Activated CD8-positive, alpha-beta memory T cell treated with anti-CD3 and anti-CD28 coated beads, Interleukin-2, amount 50 U/mL, for 4 hours (primary cell): ENCODE measurements at places on chromosomes 4 and X.
A peak's percentile ranks its signal among the peaks of the same experiment; 100 is the strongest.

DNA sequence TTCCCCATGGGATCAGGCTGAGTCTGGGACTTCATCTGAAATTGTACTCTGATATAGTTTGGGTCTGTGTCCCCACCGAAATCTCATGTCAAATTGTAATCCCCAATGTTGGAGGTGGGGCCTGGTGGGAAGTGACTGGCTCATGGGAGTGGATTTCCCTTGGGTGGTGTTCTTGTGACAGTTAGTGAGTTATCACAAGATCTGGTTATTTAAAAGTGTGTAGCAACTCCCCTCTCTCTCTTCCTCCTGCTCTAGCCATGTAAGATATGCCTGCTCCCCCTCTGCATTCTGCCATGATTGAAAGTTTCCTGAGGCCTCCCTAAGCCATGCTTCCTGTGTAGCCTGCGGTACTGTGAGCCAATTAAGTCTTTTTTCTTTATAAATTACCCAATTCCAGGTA, 61.0 kb downstream of the RASGEF1B start:
- no peak for DNase-seq

- DNase-seq, result no peak
These were observed 646.5 kb upstream of the ACTRT1 start for GRCh38 chrX:128698573-128699181.

GRCh38 chr4:110109455-110109854, 89.0 kb downstream of the ELOVL6 start:
- no peak for DNase-seq

DNA sequence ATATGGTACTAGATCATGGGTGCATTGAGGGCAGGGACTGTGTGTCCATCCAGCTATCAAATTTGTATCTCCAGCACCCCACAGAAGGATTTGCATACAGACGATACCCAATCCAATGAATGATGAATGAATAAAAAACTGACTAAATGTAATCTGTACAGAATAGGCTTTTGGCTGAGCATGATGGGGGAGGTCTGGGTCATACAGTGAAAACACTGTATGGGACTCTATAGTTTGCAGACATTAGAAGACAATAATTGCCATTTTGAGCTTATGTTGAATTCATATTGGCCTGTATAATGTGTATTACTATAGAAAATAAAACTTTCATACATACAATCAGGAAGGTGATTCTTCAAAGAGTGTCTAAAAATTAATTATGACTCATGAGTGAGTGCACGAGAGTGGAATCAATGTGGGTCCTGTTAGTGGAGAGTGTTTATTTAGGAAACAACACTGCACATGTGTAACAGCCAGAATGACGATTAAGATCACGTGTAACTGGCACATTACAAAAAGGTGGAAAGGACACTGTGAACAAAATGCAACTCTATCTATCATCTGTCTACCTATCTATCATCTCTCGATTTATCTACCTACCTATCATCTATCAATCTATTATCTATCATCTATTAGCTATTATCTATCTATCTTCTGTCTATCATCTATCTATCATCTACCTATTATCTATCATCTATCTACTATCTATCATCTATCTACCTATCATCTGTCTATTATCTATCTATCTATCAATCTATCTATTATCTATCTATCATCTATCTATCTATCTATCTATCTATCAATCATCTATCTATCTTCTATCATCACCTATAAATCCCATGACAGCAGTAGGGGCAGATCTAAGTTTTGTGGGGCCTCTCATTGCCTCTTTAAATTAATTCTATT, 201.3 kb downstream of the PTTG2 start:
- DNase-seq, result no peak

DNA sequence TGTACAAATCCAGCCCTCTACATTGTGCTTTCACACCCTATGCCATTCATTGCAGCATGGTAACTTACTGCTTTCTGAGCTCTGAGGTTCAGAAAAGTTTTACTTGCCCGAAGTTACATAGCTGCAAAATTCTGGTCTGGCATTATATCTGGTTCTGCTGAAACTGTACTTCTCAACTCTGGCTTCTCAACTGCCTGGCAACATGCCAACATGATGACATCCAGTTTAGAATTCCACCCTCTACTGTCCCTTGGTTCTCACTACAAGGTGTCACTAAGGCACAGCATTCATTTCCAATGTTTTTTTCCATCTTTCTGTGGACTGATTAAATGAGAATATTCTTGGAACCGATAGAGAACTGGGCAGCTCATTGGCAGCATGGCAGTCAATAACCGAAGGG, 242.9 kb upstream of the PRPS2 start:
- DNase-seq, result no peak

GRCh38 chr4:184534511-184535391, 60.4 kb upstream of the IRF2 start:
- no peak for DNase-seq

DNA sequence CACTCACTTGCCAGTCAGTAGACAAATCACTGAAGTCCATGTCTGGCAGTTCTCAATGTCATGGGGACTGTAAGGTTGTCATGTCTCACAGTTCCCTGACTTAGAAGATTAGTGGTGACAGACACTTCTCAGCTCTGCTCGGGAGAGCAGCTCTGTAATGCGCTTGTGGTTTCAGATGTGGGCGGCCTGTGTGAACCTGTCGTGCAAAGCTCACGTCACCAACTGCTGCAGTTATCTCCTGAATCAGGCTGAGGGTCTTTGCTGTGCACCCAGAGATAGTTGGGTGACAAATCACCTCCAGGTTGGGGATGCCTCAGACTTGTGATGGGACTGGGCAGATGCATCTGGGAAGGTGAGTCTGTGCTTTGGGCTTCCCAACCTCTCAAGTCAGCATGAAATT, at the start of gene IL9R:
Gene IL9R (plus strand): TSS at position 261 of the 400 bp plus-strand sequence. CDS start 64 bp downstream, at position 325.
- DNase-seq, result peak; percentile 50

GRCh38 chr4:16844816-16845586, 53.4 kb downstream of the LDB2 start:
- DNase-seq, result no peak
